ENCODE measurements at places on chromosomes 6 and 20. TPM values are rescaled to one million over a fixed set of nuclear protein-coding genes. Genes with fewer than 3 reads are reported as not detected.

Gene GRM4
- total RNA-seq: 0.38 TPM

GRCh38 chr6:18496462-18496861 is 109.3 kb downstream of the RNF144B start:
- no peak for DNase-seq

Gene CAGE1
- 0.18 TPM for total RNA-seq

- DNase-seq: no peak
Observed at GRCh38 chr6:108822401-108822800, 25.8 kb upstream of the ARMC2 start.

GRCh38 chr20:38725931-38726803 is 1.9 kb downstream of the SLC32A1 start:
- no peak for DNase-seq

DNA sequence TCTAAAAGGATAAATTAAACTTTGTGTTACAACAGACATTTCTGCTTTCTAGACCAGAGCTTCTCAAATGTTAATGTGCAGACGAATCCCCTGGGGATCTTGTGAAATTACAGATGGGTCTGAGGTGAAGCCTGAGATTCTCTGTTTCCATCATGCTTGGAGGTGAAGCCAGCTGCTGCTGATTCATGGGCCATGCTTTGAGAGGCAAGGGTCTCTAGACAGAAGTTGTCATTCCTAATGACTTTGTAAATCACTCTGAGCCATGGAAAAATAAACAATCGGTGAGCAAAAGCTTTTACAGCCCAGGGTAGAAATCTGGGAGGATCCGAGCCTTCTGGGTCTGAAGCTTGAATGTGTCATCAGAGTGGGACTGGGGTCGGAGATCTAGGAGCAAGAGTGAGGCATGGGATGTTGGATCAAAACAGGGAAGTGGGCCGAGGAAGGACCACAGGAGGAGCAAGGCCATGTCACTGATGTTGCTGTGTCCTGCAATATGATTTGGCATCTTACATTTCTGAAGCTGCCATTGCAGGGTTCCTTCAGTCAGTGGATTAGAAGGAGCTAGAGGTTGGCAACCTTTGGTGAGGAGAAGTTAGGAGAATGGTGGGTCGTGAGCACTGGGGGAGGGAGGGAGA is 77.3 kb downstream of the TRMT11 start:
- no peak for DNase-seq
